ENCODE measurements at places on chromosomes 5 and 9.

- H3K27me3 ChIP-seq = no peaks in the 10 kb centered on the region
- no peaks in the 10 kb centered on the region for H3K36me3 ChIP-seq
- DNase-seq = no peak
- no peaks in the 10 kb centered on the region for H3K4me1 ChIP-seq
- no peak overlapping the region for H3K27ac ChIP-seq
Observed at GRCh38 chr9:134375430-134376385, 49.5 kb downstream of the RXRA start.

- no peak overlapping the region for H3K4me3 ChIP-seq
- no peaks in the 10 kb centered on the region for H3K36me3 ChIP-seq
- no peak overlapping the region for H3K27ac ChIP-seq
- no peaks in the 10 kb centered on the region for H3K27me3 ChIP-seq
- no peak for DNase-seq
- no peaks in the 10 kb centered on the region for H3K4me1 ChIP-seq
Observed at GRCh38 chr5:88925692-88926490, 42.9 kb upstream of the MEF2C start.

DNA sequence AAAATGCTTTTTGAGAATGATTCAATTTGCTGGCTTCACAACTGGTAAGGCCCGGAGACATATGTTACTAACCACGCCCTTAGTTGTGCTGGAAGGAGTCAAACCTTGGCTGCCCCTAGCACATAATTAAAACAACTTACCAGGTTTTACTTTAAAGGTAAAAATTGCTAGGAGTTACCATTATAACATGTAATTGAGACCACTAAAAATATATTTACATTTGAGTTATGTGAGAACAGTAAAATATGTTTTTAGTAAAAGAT lies 435.6 kb upstream of the CDH9 start:
- no peak overlapping the region for H3K27ac ChIP-seq
- DNase-seq = no peak
- H3K4me1 ChIP-seq = no peaks in the 10 kb centered on the region
- H3K36me3 ChIP-seq = no peaks in the 10 kb centered on the region
- no peaks in the 10 kb centered on the region for H3K27me3 ChIP-seq

- no peaks in the 10 kb centered on the region for H3K4me1 ChIP-seq
- H3K27me3 ChIP-seq = no peaks in the 10 kb centered on the region
- no peaks in the 10 kb centered on the region for H3K36me3 ChIP-seq
Observed at GRCh38 chr9:72185561-72185960, 36.3 kb downstream of the GDA start.

DNA sequence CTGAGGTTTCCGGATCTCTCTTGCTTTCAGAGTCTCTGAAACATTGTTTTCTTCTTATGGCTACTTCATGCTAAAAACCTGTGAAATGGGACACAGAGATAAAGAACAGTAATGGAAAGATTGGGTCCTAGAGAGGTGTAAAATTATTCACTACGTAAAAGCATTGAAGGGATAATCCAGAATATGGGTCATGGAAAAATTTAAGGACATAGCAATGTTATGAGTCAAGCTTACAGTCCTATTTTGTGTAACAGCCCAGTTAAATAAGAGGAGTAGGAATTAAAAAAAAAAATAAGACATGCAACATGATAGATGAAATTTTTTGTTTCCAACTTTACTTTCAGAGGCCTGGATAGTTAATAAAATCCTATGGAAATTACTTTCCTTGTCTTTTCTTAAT lies 61.9 kb upstream of the ELL2 start:
- no peak overlapping the region for H3K27ac ChIP-seq
- no peaks in the 10 kb centered on the region for H3K4me1 ChIP-seq
- no peaks in the 10 kb centered on the region for H3K27me3 ChIP-seq

- no peak for DNase-seq
- no peaks in the 10 kb centered on the region for H3K36me3 ChIP-seq
- no peaks in the 10 kb centered on the region for H3K4me1 ChIP-seq
Observed at GRCh38 chr5:94240134-94240533, 378.3 kb downstream of the KIAA0825 start.

GRCh38 chr5:124538191-124538590 lies 208.2 kb downstream of the ZNF608 start:
- DNase-seq = no peak
- no peak overlapping the region for H3K4me3 ChIP-seq
- H3K27ac ChIP-seq = no peak overlapping the region
- H3K4me1 ChIP-seq = no peaks in the 10 kb centered on the region

DNA sequence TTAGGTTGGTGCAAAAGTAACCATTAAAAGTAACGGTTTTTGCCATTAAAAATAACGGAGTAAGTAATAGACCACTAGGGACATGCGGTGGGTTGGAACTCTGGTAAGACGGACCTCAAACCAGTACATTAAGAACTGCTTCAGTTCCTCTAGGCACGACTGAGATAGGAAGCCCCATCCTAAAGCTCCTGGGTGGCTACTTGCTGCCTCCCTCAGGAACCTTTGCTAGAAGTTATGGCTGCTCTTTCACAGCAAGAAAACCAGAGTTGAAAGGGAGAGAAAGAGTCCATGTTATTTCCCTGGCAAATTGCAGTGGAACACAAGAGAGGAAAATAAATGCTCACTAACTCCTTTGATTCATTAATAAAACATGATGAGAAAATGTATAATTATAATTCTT lies 47.6 kb downstream of the MCTP1 start:
- H3K4me1 ChIP-seq = no peaks in the 10 kb centered on the region
- H3K27me3 ChIP-seq = no peaks in the 10 kb centered on the region
- H3K36me3 ChIP-seq = no peaks in the 10 kb centered on the region
- H3K4me3 ChIP-seq = no peak overlapping the region

DNA sequence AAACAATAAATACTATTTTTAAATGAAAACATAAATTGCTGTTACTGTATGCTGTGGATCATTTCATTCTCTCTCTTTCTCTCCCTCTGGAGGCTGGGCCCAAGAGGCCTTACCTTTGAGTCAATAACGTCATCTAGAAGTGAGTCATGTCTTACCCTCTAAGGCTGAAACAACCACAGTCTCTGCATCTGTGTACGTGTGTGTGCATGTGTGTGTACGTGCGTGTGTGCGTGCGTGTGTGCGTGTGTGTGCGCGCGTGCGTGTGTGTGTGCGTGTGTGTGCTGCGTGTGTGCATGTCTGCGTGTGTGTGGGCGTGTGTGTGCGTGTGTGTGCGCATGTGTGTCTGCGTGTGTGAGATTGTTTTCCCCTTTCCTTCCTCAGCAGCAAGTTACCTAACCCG lies 13.6 kb upstream of the IL17B start:
- H3K36me3 ChIP-seq = no peaks in the 10 kb centered on the region
- no peak for DNase-seq
- no peak overlapping the region for H3K27ac ChIP-seq
- no peak overlapping the region for H3K4me3 ChIP-seq
- no peaks in the 10 kb centered on the region for H3K27me3 ChIP-seq

DNA sequence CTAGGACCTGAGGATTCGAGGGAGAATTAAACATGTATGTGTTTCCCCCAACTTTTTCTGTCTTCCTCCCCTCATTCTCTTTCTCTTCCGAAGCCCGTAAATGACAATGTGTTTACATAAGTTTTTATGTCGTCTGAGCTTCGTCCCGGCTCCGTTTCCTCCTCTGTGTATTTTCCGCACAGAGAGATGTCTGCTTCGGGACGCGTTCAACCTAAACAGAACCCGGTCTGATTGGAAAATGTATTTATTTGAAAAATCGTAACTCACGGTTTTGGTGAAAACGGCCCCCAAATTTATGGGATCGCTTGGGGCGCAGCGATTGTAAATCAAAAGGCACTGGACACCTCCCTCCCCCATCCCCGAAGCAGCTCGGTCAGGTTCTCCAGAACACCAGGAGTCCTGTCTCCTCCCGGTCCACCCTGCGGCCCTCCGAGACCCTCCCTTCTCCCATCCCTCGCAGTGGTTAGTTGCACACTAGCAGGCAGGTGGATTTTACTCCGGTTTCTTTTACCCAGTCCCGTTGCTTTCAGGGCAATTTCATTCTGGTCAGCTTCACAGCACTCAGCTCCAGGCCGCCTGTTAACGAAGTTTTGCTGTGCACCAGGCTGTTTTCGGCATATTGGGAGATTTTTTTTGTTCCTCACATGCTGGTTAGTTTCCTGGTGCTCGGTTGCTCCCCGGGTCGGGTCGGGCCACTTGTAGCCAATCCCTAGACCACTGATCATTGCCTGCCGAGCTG lies 5.8 kb upstream of the HAND1 start:
- H3K36me3 ChIP-seq = no peaks in the 10 kb centered on the region
- no peak overlapping the region for H3K4me3 ChIP-seq
- DNase-seq = no peak
- H3K4me1 ChIP-seq = no peaks in the 10 kb centered on the region
- peaks cover 72% of the 10 kb centered on the region for H3K27me3 ChIP-seq

DNA sequence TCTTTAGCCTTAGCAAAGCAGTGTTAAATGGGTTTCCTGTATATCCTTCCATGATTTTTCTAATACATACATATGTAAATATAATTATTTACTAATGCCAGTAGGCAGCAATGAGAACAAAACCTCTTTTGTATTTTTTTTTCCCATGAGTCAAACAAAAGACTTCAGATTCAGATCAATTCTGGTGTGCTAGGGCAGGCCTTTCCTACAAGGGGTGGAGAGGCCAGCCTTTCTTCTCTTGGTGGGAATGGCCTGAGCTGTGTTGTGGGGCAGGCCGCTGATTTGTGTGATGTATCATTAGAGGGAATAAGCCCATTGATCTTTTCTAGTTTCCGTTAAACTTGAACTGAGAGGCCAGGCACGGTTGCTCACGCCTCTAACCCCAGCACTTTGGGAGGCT lies 115.5 kb upstream of the DMRT1 start:
- H3K4me1 ChIP-seq = no peaks in the 10 kb centered on the region
- DNase-seq = no peak

DNA sequence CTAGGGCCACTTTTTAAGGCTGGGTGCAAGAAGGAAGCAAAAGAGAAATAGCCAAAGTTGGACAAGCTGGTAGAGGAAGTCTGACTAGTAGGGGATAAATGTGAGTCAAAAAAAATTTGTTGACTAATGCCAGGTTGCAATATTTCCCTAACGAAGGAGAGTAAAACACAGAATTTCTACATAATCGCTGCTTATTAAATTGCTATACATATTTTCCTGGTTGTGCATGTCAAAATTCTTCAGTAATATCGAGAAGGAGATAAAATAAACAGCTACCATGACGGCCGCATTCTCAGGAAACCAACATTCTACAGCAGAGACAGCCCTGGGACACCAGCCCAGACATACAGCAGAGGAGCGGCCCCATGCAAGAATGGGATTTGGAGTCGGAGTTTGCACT lies 148.3 kb downstream of the ESM1 start:
- no peaks in the 10 kb centered on the region for H3K4me1 ChIP-seq
- no peak overlapping the region for H3K4me3 ChIP-seq

DNA sequence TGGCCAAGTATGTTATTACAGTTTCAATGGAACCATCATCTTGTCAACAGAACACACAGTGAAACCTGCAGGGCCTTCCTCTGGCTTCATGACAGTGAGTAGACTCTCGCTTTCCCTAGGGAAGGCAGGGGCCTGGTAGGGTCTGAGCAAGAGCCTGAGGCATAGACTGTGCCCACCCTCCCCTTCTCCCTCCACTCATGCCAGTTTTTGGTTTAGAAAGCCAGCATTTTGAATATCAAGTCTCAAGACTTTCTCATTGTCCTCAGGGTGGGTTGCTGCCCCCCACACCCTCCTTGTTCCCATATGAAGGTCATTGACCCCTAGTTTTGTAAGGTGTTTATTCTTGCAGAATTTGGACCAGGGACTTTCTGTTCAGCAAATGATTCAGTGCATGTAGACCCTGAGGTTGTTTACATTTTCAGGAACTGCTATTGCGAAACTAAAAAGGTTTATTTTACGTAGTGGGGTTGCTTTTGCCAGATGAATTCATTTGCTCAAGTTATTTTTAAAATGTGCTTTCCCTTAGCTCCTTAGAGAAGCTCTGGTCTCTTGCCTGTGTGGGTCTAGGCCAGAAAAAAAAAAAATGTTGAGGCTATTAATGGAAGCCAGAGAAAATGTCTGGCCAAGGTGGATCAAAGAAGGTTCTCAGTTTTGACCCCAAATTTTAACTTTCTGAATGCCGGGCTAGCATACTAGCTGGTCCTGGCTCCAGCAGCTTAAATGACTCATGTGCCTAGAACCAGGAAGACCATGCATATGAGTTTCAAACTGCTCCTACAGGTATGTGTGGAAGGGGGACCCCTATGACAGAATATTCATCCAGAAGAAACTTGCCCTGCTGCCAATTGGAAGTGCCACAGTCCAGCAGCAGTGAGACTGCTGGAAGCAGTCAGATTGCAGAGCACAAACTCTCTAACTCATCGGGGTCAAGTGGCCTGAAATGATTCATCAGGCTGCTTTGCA lies 10.1 kb upstream of the MOB3B start:
- DNase-seq = no peak
- H3K27ac ChIP-seq = no peak overlapping the region
- no peaks in the 10 kb centered on the region for H3K4me1 ChIP-seq
- H3K4me3 ChIP-seq = no peak overlapping the region
- no peaks in the 10 kb centered on the region for H3K36me3 ChIP-seq

GRCh38 chr5:8391911-8392310 lies 523.0 kb downstream of the MTRR start:
- no peak overlapping the region for H3K4me3 ChIP-seq
- H3K36me3 ChIP-seq = no peaks in the 10 kb centered on the region
- no peaks in the 10 kb centered on the region for H3K27me3 ChIP-seq
- H3K4me1 ChIP-seq = no peaks in the 10 kb centered on the region
- no peak for DNase-seq
- no peak overlapping the region for H3K27ac ChIP-seq

- no peak overlapping the region for H3K27ac ChIP-seq
- H3K4me3 ChIP-seq = no peak overlapping the region
- no peaks in the 10 kb centered on the region for H3K4me1 ChIP-seq
- H3K36me3 ChIP-seq = no peaks in the 10 kb centered on the region
- no peak for DNase-seq
- no peaks in the 10 kb centered on the region for H3K27me3 ChIP-seq
Observed at GRCh38 chr9:115378758-115379157, 260.8 kb upstream of the TNC start.

GRCh38 chr9:87354147-87354546 lies 143.5 kb upstream of the DAPK1 start:
- DNase-seq = no peak
- H3K36me3 ChIP-seq = no peaks in the 10 kb centered on the region
- H3K4me3 ChIP-seq = no peak overlapping the region
- no peaks in the 10 kb centered on the region for H3K27me3 ChIP-seq

- H3K27ac ChIP-seq = no peak overlapping the region
- no peaks in the 10 kb centered on the region for H3K27me3 ChIP-seq
- H3K4me1 ChIP-seq = no peaks in the 10 kb centered on the region
- DNase-seq = no peak
Observed at GRCh38 chr5:116145416-116145815, 60.6 kb downstream of the COMMD10 start.

DNA sequence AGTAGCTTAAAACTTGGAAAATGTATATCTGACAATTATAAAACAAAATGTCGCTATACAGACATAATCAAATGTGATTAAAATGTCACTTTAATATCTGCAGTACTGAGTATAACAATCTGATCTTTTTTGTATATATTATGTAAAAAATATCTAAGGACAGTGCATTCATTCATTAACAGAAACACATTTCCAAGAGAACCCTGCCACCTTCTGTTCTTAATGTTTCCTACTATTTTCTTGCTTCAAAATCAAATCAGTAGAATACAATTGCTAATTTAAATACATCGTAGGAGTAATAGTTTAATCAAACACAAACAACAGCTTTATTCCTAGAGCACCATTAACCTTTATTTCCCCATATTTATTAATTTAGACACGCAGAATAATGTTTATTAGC lies 142.6 kb upstream of the ST8SIA4 start:
- peaks cover 5% of the 10 kb centered on the region for H3K4me1 ChIP-seq
- peak; percentile 5 for DNase-seq
- no peak overlapping the region for H3K4me3 ChIP-seq
- H3K36me3 ChIP-seq = no peaks in the 10 kb centered on the region
- H3K27ac ChIP-seq = no peak overlapping the region
